ENCODE measurements at places on chromosomes 16 and 17.
A peak's percentile ranks its signal among the peaks of the same experiment; 100 is the strongest.

- DNase-seq = no peak
Measured at GRCh38 chr17:80272366-80272765, 11.7 kb downstream of the RNF213 start.

DNA sequence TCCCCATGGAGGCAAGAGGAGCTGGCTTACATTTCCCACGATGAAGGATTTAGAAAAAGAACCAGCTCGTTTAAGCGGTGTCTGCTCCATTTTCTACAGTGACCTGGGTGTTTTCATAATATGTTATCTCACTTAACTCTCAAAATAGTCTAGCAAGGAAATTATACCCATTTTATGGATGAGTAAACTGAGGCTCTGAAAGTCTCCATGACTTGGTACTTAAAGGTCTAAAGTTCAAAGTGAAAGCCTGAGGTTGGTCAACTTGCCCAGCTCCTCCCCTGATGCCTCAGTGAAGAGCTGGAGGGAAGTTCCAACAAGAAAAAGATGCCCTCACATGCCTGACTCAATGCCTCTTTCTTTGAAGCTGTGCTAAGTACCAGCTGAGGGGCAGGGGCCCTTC is 232.0 kb downstream of the CBLN1 start:
- no peak for DNase-seq

DNA sequence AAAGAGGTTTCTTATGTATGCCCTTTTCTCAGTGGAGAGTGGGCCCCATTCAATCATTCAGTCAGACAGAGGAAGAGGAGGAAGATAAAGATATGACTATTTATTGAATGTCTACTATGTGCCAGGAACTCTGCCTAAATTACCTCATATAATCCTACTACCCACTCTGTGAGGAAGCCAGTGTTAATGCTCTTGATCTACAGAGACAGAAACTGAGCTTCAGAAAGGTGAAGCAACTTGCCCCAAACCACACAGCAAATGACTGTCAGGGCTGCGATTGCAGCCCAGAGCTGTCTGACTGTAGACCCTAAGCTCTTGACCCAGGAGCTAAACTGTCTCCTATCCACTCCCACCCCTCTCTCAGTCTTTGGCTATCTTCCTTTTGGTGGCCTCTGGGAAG is 8.4 kb downstream of the SRCIN1 start:
- DNase-seq = no peak

- no peak for DNase-seq
Measured at GRCh38 chr16:64469351-64469750, 652.5 kb downstream of the CDH11 start.

DNA sequence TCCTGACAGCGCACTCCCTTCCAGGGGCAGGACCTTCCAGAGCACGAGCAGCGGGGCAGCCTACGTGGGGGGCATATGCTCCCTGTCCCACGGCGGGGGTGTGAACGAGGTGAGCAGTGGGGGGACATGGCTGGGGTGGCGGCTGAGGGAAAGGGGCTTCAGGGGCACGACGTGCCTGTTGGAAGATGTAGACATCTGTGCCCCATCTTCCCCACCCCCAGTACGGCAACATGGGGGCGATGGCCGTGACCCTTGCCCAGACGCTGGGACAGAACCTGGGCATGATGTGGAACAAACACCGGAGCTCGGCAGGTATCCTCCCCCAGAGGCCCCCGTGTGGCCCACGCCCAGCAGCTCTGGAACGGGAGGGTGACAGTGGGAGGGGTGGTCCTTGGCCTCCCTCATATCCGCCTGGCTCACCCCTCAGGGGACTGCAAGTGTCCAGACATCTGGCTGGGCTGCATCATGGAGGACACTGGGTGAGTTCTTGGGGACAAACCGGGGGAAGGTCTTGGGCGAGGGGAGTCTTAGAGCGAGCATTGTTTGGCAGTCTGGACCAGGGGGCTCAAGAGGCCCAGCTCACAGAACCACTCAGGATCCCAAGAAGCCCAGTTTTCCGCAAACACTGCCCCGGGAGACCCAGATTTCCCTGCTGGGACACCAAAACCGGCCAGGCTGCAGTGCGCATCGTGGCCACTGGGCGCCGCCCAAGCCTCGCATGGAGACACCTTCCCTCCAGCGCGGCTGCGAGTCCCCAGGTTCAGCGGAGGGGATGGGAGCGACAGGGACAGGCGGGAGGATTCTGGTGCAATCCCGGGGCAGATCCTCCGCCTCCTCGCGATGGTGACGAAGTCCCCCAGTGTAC is 15.7 kb downstream of the ADAM11 start:
- peak; percentile 94 for DNase-seq

DNA sequence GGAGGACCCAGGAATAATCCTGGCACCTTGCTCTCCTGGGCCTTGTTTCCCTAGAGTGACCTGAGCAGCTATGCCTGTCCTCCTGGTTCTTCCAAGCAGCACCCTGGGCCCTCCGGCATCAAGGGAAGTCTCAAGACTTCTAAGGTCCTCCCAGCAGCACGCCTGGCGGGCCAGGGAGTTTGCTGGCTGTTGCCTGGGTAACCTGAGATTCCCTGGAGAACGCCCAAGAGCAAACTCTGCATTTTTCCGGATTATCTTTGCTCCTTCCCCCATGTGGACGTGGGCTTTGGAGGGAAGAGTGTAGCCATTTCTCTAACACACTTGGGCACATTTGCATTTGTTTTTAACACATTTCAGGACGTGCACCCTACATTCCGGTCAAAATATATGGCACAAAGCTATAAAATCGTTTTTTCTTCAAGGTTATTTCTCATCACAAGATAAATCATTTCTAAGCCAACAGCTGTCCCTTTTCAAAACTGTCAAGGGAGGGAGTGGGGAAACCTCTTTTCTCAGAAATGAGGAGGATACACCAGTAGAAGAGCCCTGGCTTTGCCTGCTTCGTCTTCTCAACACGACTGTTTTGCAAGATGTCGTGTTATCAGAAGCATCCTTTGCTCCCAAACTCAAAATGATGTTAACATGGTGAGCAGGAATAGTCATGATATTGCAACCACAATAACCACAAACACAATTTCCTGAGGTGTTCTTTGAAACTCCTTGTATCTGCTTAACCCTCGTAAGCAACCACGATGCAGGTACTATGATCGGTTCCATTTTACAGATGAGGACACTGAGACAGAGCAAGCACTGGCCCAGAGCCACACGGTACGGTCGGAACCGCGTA is 116.5 kb downstream of the ADCY9 start:
- DNase-seq = no peak

DNA sequence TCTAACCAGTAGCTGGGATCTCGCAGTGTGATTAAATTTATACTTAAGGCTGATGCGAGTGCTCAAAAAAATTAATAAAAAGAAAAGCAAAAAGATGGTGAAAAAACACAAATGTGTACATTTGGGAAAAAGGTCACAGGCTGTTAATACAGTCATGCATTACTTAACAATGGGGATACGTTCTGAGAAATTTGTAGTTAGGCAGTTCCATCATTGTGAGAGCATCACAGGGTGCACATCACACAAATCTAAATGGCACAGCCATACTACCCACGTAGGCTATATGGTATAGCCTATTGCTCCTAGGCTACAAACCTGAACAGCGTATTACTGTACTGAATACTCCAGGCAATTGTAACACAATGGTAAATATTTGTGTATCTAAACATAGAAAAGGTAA is 142.4 kb upstream of the MYOCD start:
- no peak for DNase-seq

DNA sequence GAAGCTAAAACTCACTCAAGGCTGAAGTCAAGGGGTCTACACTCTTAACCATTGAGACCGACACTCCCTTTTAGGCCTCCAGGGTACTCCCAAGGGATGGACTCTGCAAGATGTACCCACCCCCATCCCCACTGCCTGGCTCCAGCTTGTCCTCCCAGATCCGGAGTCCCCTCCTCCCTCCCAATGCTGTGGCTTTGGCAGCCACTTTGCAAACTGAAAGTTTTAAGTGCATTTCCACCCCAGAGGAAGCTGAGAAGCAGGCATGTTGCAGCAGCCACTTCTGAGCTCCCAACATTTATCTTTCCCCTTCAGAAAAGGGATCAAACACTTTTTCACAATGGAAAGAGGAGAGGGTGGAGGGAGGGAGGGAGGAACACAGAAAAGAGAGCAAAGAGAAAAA is 115.2 kb downstream of the COPRS start:
- no peak for DNase-seq

GRCh38 chr17:16466407-16466806 is 25.6 kb downstream of the LRRC75A start:
- DNase-seq = no peak

- peak; percentile 51 for DNase-seq
Measured at GRCh38 chr17:49193513-49194296, 16.7 kb downstream of the GNGT2 start.

All from activated CD4-positive, alpha-beta T cell treated with anti-CD3 and anti-CD28 coated beads for 48 hours (primary cell).